ENCODE measurements at places on chromosomes 2 and 18.

- DNase-seq: no peak
Measured at GRCh38 chr18:11669271-11669947, 19.7 kb upstream of the GNAL start.

DNA sequence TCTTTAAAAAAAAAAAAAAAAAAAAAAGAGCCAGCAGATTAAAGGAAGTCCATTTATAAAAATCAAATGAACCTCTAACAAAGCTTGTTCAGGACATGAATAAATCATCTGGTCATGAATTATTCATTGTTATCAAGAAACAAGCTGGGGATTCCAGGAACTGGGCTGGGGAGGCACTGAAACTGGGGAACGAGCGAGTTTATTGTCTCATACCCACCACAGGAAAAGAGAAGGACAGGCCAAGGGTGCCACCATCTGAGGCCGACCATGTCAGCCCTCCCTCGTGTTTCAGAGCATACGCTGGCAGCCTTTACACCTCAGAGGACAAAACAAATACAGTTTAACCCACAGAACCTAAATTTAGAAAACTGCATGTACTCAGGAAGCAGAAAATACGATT, 164.2 kb downstream of the VWC2L start:
- DNase-seq: no peak

- no peak for DNase-seq
Measured at GRCh38 chr2:238999291-238999741, 151.4 kb downstream of the TWIST2 start.

- peak; percentile 95 for DNase-seq
Measured at GRCh38 chr2:207253666-207254345, 88.1 kb upstream of the KLF7 start.

DNA sequence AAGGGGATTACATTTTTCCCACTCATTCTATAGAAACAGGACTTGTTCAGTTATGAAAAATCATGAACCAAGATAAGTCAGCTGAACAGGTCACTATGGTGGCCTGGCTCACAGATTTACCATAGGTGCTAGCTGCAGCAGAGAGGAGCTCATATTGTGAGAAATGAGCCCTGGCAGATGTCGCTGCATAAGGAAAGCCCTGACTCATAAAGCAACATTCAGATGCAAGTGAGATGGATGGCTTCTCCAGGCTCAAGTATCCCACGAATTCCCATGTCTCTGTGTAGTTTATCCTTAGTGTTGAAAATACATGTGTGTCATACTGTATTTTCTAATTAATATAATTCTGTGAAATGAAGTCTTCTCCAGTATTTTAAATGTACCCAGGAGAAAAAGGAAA, 115.0 kb upstream of the LHCGR start:
- no peak for DNase-seq

DNA sequence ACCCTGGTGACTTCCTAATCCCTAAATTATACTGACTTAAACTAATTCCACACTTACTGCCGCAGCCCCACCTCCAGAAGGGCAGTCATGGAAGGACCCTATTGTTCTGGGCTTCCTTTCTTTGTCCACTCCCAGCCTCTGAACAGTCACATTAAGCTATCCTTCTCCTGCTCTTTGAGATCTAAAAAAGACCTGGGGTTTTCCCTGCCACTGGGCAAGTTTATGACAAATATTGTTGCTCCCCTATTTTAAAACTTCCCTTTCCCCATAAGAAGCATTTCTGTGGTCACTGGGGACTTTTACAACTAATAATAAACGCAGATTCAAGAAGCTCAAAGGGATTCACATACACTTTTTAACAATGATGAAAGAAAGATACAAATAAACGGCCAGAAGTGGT, 47.2 kb upstream of the XPO1 start:
- no peak for DNase-seq

DNA sequence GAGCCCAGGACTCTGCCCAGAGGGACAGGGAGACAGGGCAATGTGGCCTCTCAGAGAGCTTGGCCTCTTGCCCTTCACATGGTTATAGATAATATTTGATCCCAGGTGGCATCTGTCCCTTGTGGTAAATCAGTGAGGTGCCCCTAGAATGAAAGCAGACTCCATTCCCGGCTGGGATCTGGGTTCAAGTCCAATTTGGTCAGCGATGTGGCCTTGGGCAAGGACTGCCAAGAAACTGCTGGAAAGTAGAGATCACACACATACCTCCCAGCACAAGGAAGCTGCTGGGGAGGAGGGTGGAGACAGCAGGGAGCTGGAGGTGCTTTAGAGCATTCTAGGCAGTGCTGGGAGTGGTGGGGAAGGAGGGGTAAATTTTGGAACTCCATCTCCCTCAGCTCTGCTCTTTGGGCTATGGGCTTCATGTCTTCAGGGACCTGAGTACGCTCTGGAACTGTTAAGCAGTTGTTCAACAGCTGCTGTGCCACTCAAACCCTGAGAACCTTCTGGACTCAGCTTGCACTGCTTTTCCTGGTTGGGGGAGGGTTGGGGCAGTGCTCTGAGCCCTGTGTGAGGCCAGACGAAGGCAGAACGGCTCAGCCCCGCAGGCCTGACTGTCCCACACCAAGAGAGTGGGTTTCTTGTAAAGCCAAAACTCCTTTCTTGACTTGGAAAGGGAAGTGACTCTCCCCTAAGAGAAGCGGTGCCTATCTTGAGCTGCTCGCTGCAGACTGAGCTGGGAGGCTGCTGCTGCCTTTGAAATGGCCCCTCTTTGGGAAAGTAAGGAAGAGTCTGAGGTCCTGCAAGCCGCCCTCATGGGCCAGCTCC, 23.0 kb downstream of the INPP5D start:
- no peak for DNase-seq

DNA sequence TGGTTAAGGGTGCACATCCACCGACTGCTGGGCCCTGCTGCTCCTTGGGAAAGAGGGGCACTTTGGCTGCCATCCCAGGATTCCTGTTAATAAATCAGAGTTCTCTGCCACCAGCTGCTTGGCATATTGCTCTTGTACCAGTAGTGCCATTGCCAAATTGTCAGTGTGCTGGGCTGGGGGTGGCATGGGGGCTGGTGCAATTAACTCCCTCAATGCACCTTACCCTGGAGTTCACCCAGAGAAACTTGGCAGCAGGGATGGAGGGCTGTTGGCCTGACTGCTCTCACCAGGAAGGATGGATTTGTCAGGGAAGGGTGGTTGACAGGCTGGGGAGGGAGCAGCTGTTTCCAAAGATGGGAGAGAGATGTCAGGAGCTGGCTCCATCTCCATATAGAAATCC, 94.6 kb upstream of the SKOR2 start:
- no peak for DNase-seq

DNA sequence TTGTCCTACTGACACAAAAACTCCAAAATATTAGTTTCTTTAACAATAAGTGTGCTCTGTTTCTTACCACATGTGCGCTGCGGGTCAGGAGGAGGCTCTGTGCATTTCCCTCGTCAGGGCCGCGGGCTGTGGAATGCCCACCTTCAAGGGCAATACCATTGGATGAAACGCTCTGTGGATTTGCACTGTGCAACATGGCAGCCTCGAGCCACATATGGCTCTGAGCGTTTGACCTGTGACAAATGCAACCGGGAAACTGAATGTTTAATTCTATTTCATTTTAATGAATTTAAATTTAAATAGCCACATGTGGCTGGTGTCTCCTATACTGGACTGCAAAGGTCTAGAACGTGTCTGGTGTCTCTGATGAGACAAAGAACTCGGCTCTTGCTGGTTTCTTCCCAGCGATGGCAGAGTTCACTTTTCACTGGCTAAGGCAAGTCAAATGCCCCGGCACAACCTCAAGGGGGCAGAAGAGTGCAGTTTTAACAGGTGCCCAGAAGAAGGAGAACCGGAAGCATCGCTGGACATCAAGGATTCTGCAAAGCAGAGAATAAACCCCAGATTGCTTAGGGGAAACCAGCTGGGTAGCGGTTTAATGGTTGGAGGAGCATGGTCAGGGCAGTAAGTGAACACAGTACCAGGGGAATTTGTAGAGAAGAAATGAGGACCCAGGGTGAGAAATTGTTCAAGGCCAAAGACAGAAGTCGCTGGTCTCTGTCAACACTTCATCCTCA, 37.0 kb upstream of the TMEM18 start:
- DNase-seq: peak; percentile 50

DNA sequence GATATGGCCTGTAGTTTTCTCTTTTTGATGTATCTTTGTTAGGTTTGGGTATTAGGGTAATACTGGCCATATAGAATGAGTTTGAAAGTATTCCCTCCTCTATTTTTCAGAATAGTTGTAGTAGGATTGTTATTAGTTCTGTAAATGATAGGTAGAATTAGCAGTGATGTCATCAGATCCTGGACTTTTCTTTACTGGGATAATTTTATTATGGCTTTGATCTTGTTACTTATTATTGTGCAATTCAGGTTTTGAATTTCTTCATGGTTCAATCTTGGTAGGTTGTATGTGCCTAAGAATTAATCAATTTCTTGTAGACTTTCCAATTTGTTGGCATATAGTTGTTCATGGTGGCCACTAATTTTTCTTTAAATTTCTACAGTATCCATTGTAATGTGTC, 916.6 kb downstream of the CCDC85A start:
- DNase-seq: no peak

- no peak for DNase-seq
Measured at GRCh38 chr18:66872277-66872676, 268.4 kb upstream of the CDH19 start.

GRCh38 chr18:47457614-47458013, 206.2 kb upstream of the SKOR2 start:
- DNase-seq: no peak

GRCh38 chr2:152363936-152364335, 29.0 kb downstream of the FMNL2 start:
- DNase-seq: no peak

DNA sequence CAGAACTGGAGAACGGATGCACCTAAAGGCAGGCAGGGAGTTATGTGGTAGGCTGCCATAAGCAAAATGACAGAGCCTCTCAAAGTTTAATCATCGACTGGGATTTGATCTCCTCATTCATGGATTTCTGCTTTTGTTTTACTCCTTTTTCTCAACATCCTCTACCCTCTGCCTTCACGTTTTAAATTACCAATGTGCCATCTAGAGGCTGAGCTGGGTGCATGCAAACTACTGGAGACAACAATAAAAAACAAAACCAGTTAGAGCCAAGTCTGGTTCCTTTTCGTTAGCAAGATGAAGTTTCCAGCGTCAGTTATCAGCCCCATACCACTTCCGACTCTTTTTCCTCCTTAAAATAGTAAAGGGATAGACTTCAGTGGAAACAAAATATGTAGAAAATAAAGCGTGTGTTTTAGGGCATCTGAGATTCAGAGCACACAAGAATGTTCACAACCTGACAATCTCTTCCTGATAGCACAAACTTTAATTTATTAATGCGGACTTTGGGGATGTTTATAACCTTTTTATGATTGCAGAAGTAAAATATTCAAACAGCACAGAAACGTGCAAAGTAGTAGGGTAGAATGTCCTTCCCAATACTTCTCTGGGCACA, 117.0 kb downstream of the LAMA1 start:
- peak; percentile 8 for DNase-seq
